B cell (primary cell): ENCODE measurements at places on chromosomes 6 and 20.

GRCh38 chr6:50795574-50795973 is 23.1 kb upstream of the TFAP2B start:
- no peak overlapping the region for H3K4me3 ChIP-seq
- no peak for DNase-seq
- no peak overlapping the region for H3K27ac ChIP-seq
- H3K36me3 ChIP-seq = no peaks in the 10 kb centered on the region
- H3K4me1 ChIP-seq = no peaks in the 10 kb centered on the region
- H3K27me3 ChIP-seq = no peaks in the 10 kb centered on the region

GRCh38 chr20:458776-459175 is 3.6 kb downstream of the TBC1D20 start:
- H3K27ac ChIP-seq = no peak overlapping the region
- peaks cover 14% of the 10 kb centered on the region for H3K4me1 ChIP-seq
- no peaks in the 10 kb centered on the region for H3K27me3 ChIP-seq
- DNase-seq = no peak
- H3K36me3 ChIP-seq = no peaks in the 10 kb centered on the region

DNA sequence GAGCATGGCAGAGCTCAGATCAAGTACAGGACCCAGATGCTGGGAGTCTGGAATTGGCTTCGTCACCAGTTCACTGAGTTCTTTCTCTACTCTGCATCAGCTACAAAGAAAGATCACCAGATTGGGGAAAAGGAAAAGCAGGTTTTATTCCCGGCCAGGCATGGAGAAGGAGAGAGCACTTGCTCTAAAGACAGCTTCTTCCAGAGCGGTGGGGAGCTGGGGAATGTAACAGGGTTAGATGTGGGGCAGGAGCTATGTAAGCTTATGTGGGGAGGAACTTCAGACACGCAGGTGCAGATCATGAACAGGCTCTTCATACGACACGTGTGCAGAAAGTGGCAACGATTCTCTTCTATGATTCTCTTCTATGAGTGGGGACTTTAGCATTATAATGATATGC is 4.9 kb upstream of the ACSS1 start:
- H3K4me1 ChIP-seq = peaks cover 40% of the 10 kb centered on the region
- H3K36me3 ChIP-seq = no peaks in the 10 kb centered on the region
- peak; percentile 30 for DNase-seq
- peaks cover 5% of the 10 kb centered on the region for H3K27me3 ChIP-seq
- H3K4me3 ChIP-seq = no peak overlapping the region

- no peaks in the 10 kb centered on the region for H3K4me1 ChIP-seq
- no peaks in the 10 kb centered on the region for H3K36me3 ChIP-seq
- DNase-seq = no peak
- no peaks in the 10 kb centered on the region for H3K27me3 ChIP-seq
- no peak overlapping the region for H3K4me3 ChIP-seq
- H3K27ac ChIP-seq = no peak overlapping the region
Observed at GRCh38 chr20:58471193-58472164, 43.7 kb downstream of the APCDD1L start.

DNA sequence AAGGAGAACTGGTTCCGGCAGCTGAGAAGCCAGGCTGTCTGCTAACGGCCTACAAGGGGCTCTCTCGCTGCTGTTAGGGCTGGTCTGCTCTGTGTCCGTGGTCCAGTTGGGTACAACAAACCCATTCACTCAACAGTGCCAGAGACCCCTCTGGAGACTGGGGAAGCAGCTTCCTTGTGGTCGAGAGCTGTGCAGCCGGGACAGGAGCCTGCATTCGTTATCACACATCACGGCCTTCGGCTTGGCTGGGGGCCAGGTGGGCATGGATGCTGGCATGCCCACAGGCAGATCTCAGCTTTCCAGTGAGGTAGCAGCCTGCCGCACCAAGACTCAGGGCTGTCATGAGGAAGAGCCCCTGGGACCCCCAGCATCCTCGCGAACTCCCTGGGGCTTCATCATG is 124.7 kb downstream of the PREX1 start:
- no peak overlapping the region for H3K4me3 ChIP-seq
- no peaks in the 10 kb centered on the region for H3K27me3 ChIP-seq
- H3K4me1 ChIP-seq = peaks cover 12% of the 10 kb centered on the region
- no peak for DNase-seq
- H3K27ac ChIP-seq = no peak overlapping the region

DNA sequence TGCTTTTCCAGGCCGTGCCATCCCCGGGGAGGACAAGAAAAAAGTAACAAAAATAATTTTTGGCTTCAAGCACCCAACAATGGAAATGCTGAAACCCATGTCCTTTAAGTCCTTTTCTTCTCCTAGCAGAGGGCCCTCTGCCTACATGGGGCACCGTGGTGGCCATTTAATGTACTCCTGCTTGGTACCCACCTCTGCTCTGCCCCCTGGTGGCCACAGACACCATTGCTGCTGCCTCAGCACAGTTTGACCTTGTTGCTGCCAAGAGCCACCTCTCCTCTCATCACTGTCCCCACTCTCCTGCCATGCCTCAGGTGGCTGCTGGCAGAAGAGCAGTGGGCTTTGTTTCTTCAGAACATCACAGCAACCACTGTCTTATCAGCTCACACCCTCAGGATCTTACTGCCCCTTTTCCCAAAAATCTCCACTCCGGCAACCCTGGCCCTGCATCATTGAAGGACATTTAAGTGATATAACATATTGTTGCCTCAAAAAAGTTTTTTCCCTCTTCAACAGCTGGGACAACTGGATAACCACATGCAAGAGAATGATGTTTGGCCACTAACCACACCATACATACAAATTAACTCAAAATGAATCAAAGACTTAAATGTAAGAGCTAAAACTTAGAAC is 12.9 kb upstream of the ARMC2 start:
- peaks cover 17% of the 10 kb centered on the region for H3K4me1 ChIP-seq
- peak; percentile 86 for DNase-seq
- H3K27me3 ChIP-seq = no peaks in the 10 kb centered on the region
- H3K36me3 ChIP-seq = no peaks in the 10 kb centered on the region
- no peak overlapping the region for H3K4me3 ChIP-seq
- no peak overlapping the region for H3K27ac ChIP-seq

- no peaks in the 10 kb centered on the region for H3K27me3 ChIP-seq
- H3K4me1 ChIP-seq = no peaks in the 10 kb centered on the region
- H3K27ac ChIP-seq = no peak overlapping the region
Observed at GRCh38 chr20:16476032-16476431, 97.2 kb downstream of the KIF16B start.

DNA sequence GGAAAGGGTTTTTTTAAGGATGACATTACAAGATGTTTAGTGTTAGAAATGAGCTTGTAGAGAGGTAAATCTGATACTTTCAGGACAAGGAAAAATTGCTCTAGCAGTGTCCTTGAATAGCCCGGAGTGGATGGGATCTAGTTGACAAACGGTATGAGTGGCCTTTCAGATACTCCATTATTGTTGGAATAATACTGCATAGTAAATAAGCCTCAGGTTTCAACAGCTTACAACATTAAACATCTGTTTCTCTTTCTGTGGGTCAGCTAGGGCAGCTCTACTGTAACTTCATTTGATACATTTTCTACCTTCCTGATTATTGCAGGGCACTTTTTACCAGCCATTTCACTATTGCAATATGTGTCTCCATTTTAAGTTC is 118.0 kb downstream of the B3GAT2 start:
- H3K4me1 ChIP-seq = no peaks in the 10 kb centered on the region
- no peak for DNase-seq
- no peaks in the 10 kb centered on the region for H3K27me3 ChIP-seq

DNA sequence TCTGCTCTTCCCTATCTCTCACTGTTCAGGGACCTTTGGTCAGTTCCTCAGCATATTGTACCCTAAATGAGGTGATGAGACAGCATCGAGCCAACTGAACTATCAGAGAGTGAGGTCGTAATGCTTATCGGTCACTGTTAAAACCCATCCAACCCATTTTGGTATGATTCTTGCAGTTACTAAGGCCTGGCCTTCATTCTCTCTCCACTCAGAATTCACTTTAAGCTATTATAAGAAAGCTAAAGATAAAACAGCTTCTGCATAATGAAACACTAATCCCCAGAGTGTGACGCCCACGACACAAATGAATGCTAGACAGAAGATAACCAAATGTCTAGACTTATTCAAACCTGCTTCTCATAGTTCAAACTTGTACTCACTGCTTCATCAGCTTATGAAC is 175.8 kb downstream of the GMPR start:
- H3K27ac ChIP-seq = peak overlapping the region; percentile 62
- no peaks in the 10 kb centered on the region for H3K27me3 ChIP-seq
- no peaks in the 10 kb centered on the region for H3K4me1 ChIP-seq
- no peak overlapping the region for H3K4me3 ChIP-seq

GRCh38 chr6:72976484-72976883 is 248.8 kb downstream of the KHDC1L start:
- no peaks in the 10 kb centered on the region for H3K27me3 ChIP-seq
- no peaks in the 10 kb centered on the region for H3K4me1 ChIP-seq
- no peak overlapping the region for H3K27ac ChIP-seq
- no peak overlapping the region for H3K4me3 ChIP-seq

GRCh38 chr20:25135031-25135430 is 53.1 kb upstream of the VSX1 start:
- H3K27ac ChIP-seq = no peak overlapping the region
- no peak overlapping the region for H3K4me3 ChIP-seq
- no peaks in the 10 kb centered on the region for H3K4me1 ChIP-seq
- DNase-seq = no peak
- H3K36me3 ChIP-seq = no peaks in the 10 kb centered on the region

DNA sequence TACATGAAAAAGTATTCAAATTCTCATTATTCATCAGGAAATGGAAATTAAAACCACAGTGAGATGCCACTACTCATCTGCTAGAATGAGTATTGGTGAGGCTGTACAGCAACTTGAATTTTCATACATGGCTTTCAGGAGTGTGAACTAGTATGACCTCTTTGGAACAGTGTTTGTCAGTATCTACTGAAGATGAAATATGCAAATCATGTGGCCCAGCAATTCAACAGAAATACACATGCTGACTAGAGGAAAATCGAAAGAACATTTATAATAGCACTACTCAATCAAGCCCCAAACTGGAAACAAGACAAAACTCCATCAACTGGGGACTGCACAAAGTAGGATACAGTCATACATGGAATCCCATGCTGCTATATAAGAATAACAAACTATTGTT is 102.2 kb downstream of the DCDC2 start:
- H3K4me3 ChIP-seq = no peak overlapping the region
- H3K27me3 ChIP-seq = no peaks in the 10 kb centered on the region
- no peak for DNase-seq
- no peaks in the 10 kb centered on the region for H3K36me3 ChIP-seq
- no peak overlapping the region for H3K27ac ChIP-seq
- H3K4me1 ChIP-seq = no peaks in the 10 kb centered on the region

GRCh38 chr6:145539831-145540230 is 195.5 kb downstream of the EPM2A start:
- no peak overlapping the region for H3K27ac ChIP-seq
- H3K36me3 ChIP-seq = no peaks in the 10 kb centered on the region
- DNase-seq = no peak
- no peaks in the 10 kb centered on the region for H3K27me3 ChIP-seq

DNA sequence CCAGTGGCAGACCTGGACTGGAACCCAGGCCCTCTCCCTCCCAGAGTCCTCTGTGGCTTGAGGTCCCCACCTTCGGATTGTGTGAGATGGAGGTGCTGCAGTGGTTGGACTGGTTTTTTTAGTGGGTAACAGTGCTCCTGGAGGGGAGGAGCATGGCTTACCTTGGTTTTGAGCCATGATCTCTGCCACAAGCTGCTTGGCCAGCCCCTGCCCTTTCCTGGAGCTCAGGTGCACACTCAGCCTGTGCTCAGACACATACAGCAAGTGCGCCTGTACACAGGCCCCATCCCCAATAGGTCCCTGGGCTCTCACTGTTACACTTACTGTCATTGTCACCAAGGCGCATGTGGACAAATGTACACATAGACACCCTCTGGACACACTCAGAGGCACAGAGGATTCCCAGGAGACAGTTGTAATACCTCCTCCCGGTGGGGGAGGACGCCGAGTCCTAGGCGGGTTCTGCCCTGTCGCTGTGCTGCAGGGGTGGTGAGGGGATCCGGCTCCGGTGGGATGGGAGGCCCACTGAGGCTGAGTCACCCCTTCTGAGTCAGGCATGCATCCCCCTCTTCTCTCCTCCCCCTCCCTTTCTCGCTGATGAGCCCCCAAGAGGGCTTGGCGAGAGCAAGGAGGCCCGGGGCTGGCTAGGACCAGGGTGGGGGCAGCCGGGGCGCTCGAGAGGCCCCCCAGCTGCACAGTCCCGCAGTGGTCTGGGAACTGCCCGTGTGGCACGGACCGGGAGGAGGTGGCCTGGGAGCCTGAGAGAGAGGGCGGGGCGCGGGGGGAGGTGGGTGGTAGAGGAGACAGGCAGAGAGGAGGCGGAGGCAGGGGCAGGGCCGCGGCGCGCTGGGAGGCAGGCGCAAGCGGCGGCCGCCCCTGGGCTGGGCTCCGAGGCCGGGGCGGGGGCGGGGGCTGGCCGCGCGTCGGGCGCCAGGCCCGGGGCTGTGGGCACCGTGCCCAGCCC is 522 bp upstream of the EPB41L1 start:
- peaks cover 10% of the 10 kb centered on the region for H3K4me1 ChIP-seq
- DNase-seq = peak; percentile 50
- H3K36me3 ChIP-seq = no peaks in the 10 kb centered on the region
- peaks cover 8% of the 10 kb centered on the region for H3K27me3 ChIP-seq

GRCh38 chr6:141140905-141141304 is 991.8 kb upstream of the GJE1 start:
- H3K4me3 ChIP-seq = no peak overlapping the region
- DNase-seq = no peak
- H3K36me3 ChIP-seq = no peaks in the 10 kb centered on the region
- no peak overlapping the region for H3K27ac ChIP-seq

DNA sequence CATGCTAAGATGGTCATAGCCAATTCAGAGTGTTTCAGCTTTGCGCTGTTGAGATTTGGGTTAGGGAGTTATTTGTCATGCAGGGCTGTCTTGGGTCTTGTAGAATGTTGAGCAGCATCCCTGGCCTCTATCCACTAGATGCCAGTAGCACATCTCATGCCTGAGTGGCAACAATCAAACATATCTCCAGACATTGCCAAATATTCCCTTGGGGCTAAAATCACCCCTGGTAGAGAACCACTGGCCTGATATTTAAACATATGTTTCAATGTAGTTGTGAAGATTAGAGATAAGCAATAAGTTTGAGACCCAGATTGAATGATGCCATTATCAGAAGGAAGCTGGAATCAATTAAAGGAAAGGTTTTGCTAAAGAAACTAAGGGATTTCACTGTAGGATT is 463.3 kb downstream of the DOK5 start:
- no peak overlapping the region for H3K27ac ChIP-seq
- H3K4me1 ChIP-seq = no peaks in the 10 kb centered on the region
- no peak for DNase-seq
- no peak overlapping the region for H3K4me3 ChIP-seq

GRCh38 chr6:46207174-46207573 is 36.4 kb upstream of the ENPP5 start:
- no peaks in the 10 kb centered on the region for H3K36me3 ChIP-seq
- H3K4me1 ChIP-seq = no peaks in the 10 kb centered on the region
- no peak overlapping the region for H3K4me3 ChIP-seq
- H3K27ac ChIP-seq = no peak overlapping the region
- no peak for DNase-seq

DNA sequence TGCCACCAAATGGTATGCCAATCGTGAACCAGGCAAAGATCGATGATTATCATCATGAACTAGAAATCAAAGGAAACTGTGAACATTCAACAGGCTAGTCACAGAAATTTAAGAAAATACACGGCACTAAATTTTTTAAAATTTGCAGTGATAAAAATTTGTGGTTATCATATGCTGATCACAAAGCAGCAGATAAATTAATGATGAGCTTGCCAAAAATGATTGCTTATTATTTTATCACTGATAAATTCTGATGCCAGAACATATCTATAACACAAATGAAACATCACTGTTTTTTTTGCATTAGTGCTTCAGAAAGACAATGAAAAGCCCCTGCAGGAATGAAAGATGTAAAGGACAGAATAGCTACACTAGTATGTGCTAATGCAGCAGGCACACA is 1413.2 kb upstream of the MAP3K7 start:
- H3K36me3 ChIP-seq = no peaks in the 10 kb centered on the region
- H3K4me1 ChIP-seq = no peaks in the 10 kb centered on the region
- DNase-seq = no peak
- no peak overlapping the region for H3K27ac ChIP-seq
- H3K4me3 ChIP-seq = no peak overlapping the region
